Stimulated activated CD4-positive, alpha-beta T cell treated with anti-CD3 and anti-CD28 coated beads, Interleukin-1b, Interleukin-23, amount 100 ng/mL, for 4 hours (primary cell): ENCODE measurements at places on chromosomes 16 and 17.

- no peak for DNase-seq
These were observed 79.5 kb upstream of the FOXF1 start for GRCh38 chr16:86430814-86431213.

- no peak for DNase-seq
These were observed 257 bp downstream of the SNAI3 start for GRCh38 chr16:88686062-88686438.

- DNase-seq: no peak
These were observed 821.5 kb downstream of the CDH8 start for GRCh38 chr16:61214780-61215179.

DNA sequence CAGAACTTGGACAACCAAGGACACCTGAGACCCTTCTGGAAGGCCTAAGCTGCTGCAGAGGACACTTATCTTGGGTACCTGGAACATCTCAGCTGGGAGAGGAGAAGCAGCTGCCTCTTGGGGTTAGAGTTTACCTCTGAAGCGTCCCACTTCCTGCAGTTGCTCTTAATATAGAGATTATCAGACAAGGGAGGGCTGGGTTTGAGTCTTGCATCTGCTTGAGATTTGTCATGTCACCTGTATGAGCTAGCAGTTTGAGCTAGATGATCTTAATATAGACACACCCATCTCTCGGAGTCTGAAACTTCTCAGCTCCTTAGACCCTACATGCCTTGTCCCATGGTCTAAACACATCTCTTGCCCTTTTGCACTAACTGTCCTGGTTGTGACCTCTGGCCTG, 93.1 kb upstream of the CCL1 start:
- DNase-seq: no peak

DNA sequence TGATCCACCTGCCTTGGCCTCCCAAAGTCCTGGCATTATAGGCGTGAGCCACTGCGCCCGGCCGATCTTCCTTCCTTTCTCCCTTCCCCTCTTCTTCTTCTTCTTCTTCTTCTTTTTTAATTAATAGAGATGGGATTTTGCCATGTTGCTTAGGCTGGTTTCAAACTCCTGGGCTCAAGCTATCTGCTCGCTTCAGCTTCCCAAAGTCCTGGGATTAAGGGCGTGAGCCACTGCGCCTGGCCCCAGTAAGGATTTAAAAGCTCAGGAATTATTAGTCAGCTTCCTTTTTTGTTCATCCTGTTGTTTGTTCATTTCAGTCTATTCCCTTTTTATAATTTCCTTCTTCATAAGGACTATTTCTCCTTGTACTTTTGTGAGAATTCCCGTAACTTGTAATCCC, 32.7 kb upstream of the LRRC37A start:
- no peak for DNase-seq

- no peak for DNase-seq
These were observed 15.6 kb downstream of the GAA start for GRCh38 chr17:80116921-80117380.

DNA sequence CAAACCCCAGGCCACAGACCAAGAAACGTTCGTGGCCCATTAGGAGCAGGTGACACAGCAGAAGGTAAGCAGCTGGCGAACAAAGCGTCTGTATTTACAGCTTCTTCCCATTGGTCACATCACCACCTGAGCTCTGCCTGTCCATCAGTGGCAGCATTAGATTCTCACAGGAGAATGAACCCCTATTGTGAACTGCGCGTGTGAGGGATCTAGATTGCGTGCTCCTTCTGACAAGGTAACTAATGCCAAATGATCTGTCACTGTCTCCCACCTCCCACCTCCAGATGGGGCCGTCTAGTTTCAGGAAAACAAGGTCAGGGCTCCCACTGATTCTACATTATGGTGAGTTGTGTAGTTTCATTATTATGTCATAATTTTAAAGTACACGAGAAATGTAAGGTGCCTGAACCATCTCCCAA, 186.3 kb downstream of the CPPED1 start:
- peak; percentile 18 for DNase-seq

DNA sequence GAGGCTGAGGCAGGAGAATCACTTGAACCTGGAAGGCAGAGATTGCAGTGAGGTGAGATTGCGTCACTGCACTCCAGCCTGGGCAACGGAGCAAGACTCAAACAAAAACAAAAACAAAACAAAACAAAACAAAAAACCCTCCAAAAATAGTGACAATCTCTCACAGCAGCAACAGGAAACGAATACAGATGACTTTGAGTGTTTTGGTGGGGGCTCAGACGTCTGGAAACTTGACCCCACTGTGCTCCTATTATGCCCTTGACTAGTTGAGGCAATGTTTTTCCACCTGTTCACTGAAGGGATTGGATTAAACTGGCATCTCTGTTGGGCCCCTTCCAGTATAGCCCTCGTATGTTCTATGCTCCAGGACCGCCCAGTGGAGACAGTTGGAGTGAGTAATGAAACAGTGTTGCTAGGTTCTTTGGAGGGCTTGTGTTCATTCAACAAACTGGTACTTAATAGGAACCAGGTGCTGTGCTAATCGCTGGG, 167.0 kb downstream of the UTP18 start:
- DNase-seq: no peak

DNA sequence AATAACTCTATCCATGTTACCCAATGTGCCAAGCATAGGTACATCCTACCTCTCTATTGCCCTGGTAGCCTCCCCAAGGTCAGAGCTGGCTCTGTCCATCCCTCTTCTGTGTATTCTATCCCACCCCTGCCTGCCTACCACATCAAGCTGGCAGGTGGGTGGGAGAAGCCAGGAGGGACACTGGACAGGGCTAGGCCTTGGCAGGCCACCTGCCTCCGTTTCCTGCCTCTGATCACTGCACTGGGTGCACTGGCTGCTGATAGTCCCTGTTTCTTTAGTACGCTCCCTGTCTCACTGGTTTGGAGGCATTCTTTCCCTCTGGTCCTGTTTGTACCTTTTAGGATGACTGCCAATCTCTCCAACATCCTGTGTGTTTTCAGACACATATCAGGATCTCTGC, 12.7 kb downstream of the TK2 start:
- DNase-seq: no peak

DNA sequence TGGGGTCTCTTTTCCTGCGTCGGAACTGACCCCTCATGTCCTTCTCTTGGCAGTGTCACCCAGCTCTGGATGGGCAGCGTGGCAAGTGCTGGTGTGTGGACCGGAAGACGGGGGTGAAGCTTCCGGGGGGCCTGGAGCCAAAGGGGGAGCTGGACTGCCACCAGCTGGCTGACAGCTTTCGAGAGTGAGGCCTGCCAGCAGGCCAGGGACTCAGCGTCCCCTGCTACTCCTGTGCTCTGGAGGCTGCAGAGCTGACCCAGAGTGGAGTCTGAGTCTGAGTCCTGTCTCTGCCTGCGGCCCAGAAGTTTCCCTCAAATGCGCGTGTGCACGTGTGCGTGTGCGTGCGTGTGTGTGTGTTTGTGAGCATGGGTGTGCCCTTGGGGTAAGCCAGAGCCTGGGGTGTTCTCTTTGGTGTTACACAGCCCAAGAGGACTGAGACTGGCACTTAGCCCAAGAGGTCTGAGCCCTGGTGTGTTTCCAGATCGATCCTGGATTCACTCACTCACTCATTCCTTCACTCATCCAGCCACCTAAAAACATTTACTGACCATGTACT, 13.2 kb downstream of the IGFBP4 start:
- DNase-seq: no peak

- DNase-seq: no peak
These were observed 298.8 kb upstream of the MAF start for GRCh38 chr16:79899316-79899715.

- no peak for DNase-seq
These were observed 76.0 kb downstream of the CREBBP start for GRCh38 chr16:3804426-3805016.

- DNase-seq: no peak
These were observed 46.3 kb downstream of the CYB5D2 start for GRCh38 chr17:4189280-4189679.

DNA sequence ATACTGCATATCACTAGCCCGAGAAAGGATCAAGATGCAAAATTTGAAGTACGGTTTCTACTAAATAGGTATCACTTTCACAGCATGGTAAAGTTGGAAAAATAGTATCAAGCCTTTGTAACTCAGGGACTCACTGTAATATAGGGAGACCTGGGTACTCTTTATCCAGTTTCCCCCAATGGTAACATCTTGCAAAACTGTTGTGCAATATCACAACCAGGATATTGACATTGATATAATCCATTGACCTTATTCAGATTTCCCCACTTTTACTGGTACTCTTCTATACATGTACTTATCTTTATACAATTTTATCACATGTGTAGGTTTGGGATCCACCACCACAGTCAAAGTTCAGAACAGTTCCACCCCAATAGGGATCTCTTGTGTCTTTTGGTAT, 20.4 kb upstream of the GINS3 start:
- no peak for DNase-seq

- DNase-seq: no peak
These were observed 2.1 kb downstream of the MYH2 start for GRCh38 chr17:10547351-10547750.

DNA sequence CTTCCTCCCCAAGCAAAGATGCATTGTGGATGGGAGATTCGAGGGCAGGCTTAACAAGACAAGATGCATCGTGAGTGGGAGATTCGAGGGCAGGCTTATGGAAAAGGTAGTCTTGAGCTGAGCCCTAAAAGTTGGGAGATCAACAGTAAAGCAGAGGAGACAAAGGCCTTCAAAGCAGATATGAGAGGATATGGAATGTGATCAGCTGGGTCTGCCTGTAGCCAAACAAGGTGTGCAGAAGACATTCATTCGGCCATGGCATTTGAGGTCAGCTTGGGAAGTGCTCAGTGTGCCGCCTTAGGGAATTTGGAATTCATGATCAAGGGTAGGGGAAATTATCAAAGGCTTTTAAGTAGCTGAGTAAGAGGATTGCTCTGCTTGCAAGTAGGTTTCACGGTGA, 39.5 kb downstream of the DNAH9 start:
- no peak for DNase-seq

DNA sequence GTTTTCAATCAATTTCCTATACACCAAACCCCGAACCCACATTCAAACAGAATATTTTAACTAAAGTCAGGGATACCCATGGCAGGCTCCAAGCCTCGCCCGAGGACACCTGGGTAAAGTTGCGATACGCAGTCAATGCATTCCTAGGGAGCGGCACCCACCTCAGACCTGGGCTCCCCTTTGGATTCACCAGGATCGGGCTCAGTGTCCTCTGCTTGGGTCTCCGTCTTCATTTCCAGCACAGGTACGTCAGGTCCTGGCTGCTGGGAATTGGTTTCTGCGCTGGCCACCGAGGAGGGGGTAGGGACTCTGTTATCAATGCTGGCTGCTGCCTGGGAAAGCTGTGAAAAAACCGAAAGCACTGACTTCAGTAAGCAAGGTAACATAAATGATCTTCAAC, 51.7 kb upstream of the TRAP1 start:
- no peak for DNase-seq

DNA sequence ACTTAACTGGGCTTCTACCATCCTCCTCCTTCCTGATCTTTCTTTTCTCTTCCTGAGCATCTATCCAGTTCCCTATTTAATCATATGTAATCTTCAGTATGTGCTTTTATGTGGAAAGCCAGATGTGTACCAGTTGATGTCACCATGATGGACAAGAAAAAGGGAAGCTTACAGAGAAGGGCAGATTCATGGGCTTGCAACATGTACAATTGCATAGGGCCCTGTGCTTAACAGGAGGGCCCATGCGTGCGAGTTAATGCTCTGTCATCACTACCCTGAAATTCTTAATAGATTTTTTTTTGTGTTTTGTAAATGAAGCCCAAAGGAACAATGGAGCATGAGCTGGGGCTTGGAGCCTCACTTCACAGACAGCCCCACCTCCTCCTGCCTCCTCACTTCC, 124.3 kb downstream of the CDH13 start:
- no peak for DNase-seq

GRCh38 chr16:15703029-15703736, 53.1 kb downstream of the NDE1 start:
- no peak for DNase-seq

DNA sequence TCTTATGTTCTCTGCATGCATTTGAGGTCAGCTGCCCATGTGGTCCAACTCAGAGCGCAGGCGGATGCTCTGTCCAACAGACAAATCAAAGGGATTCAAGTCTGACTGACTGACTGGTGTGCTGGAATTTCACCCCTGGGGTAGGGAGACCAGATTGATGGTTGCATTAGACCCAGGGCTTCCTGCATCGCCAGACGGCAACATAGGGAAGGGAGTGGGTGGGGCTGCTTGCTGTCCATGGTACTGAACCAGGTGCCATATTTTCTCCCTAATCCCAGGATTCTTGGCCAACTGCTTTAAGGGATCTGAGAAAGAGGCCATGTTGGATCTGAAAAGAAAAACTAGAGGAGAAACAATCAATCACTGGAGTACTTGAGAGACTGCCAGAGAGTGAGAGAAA, 332.0 kb downstream of the XYLT1 start:
- no peak for DNase-seq

GRCh38 chr17:61132524-61132923, 267.1 kb upstream of the TBX2 start:
- DNase-seq: no peak

GRCh38 chr16:56743840-56744239, 13.9 kb downstream of the NUP93 start:
- DNase-seq: no peak

DNA sequence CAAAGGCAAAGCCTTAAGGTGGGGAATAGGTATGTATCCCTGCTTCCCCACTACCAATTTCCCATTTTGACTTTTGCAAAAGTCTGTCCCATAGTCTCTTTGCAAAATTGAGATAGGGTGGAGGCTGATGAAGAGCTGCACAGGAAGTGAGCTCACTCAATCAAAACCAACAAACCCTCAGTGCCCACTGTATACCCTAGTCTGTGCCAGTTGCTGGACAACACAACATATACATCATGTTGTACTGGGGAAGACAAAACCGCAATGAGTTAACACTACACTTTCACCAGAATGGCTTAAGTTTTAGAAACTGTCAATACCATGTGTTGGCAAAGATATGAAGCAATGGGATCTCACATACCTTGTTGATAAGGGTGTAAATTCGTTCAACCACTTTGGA, 40.4 kb upstream of the AXIN2 start:
- no peak for DNase-seq

- no peak for DNase-seq
These were observed 174.8 kb upstream of the DYNLRB2 start for GRCh38 chr16:80366023-80366422.

DNA sequence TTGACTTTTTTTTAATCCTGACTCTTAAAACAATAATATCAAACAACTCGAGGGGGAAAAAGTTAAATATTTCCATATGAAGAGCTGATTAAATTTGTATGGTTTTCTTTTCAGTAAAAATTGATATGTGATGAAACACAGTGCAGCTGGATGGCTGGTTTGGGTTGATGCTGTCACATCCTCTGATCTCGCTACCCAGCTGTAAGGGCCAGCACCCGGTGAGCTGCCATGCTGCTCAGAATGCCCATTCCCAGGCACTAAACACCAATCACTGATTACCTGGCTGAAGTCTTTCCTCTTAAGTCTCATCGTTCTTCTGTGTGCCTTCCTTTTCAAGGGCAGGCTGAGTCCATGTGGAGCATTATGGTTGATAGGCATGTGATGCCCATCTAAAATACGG, 234.3 kb downstream of the IRX3 start:
- DNase-seq: no peak

- no peak for DNase-seq
These were observed 198 bp upstream of the SHISA9 start for GRCh38 chr16:12901204-12901596.

- DNase-seq: no peak
These were observed 21.9 kb downstream of the GLYR1 start for GRCh38 chr16:4825196-4825595.

GRCh38 chr17:8384801-8385378, 1.9 kb upstream of the RPL26 start:
- no peak for DNase-seq

- DNase-seq: no peak
These were observed 2.1 kb downstream of the MFAP4 start for GRCh38 chr17:19384723-19385391.

GRCh38 chr17:1580979-1581676, 18.5 kb upstream of the PITPNA start:
- DNase-seq: no peak
